ENCODE measurements at places on chromosomes 11 and 22.
A peak's percentile ranks its signal among the peaks of the same experiment; 100 is the strongest.

GRCh38 chr11:88454881-88455280, 117.3 kb upstream of the CTSC start:
- DNase-seq, result no peak

DNA sequence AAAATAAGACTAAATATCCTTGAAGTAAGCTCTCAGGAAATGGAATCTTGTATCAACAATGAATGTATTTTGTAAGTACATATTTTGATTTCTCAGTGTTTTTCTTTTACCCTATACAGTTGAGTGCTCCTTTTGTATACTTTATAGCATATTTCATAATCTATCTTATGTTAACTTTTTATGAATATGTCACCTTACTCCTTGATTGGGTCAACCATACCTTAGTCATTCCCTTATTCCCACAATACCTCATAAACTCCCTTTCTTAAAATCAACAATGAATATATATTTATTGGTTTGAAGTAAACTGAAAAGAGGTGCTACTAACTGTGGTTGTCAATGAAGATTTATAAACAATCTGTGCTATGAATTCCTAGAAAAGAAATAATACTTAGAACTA, 686.2 kb downstream of the METTL15 start:
- no peak for DNase-seq

- DNase-seq, result no peak
Observed at GRCh38 chr11:126403658-126404057, 48.2 kb downstream of the ST3GAL4 start.

DNA sequence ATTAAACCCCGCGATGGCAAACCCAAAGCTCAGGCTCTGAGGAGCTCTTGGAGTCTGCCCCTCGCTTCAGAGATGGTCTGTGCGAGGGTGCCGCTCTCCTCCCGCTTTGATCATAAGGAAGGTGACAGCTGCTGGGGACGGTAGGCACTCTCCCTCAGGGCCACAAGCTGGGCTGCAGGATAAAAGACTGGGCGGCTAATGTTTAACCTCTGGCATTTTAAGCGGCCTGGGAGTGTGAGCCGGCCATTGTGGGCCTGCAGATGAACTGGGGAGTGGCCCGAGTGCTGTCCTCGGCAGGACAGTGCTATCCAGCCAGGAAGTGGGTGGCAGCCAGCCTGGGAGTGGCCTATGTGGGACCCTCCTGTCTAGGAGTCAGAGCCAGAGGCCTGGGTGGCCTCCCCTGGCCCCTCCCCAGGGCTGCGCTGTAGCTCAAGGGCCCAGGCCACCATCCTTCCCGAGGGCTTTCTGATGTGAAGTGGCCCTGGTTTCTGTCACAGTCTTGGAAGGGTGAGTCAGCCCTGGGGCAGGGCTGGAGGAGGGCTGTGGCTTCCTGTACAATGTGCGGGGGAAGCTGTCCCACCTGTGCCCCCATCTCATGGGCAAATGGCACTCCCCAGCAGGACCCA, 58.7 kb upstream of the PRODH start:
- no peak for DNase-seq

- no peak for DNase-seq
Observed at GRCh38 chr11:119147604-119148333, 1.1 kb upstream of the ABCG4 start.

DNA sequence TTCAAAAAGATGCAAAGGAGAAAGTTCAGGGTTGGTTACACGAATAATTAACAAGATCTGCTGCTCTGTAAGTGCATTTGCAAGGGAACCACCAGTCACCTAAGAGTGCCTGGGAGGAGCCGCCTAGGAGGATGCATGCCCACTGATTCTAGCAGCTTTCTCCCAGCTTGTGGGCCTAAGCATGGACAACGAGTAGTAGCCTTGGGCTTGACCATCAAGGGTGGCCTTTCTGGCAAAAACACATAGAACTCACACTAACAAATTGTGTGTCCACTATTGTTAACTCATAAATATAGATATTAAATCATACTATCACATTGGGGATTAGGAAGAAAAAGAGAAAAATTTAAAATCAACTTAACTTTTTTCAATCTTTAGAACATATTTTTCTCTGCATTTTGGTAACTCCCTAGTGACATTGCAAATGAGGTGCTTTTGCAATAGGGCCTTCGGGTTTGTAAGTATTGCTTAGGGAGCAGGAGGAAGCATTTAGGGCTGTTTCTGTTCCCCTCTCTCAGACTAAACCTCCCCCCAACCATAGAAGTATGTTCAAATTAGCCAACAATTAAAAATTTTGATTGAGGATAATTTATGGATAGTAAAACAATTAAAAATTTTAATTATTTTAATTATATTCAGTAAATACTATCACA, 57.3 kb upstream of the CEP295 start:
- no peak for DNase-seq

DNA sequence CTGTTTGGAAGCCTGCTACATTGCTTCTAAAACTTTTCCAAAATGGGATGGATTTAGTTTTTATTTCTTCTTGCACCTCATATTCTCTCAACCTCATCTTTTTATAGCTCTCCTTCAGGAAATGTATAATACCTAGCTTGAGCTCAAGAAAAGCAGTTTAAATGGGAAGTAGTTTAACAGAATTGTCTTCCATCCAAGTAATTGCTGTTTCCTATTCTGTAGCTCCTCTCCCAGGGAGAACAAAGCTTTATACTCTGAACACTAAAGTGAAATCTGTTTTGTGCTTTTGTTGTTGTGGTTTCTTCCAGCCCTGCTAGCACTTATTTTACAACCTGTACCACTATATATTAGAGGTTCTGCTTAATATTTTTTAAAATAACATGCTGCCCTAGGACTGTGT, 83.2 kb upstream of the HORMAD2 start:
- no peak for DNase-seq

DNA sequence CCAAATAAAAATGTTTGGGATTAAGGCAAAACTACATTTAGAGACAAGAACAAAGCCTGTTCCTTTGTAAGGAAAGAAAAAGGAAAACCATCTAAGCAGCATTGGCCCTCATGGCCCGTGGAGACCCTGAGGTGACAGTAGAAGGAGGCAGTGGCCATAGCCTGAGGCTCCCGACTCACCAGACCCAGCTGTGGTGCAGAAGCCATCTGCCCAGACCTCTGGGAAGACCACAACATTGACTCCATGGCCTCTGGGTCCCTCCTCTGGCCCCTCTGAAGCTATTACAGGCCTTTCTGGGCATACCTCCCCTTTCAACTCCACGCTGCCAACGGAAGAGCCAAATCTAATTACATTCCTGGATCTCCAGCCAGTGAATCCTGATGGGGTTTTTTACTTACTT, 6.4 kb downstream of the PRAME start:
- DNase-seq, result no peak

- no peak for DNase-seq
Observed at GRCh38 chr11:13638422-13638821, 30.0 kb upstream of the FAR1 start.

DNA sequence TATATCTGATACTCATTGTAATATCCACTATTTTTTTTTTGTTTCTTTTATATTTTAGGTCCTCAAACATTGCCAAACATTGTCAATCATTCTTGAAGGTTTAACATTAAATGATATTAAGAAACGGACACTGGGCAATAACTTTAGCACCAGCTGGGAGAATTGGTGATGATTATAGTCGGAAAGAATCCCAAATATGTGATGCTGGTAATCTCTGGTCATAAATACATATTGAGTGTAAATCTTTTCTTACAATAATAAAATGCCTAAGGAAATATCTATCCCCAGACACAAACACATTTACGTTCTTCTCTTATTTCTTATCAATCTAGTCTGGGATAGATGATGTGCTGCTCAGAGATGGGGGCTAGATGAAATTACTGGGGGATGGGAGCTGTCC, 25.2 kb downstream of the OR51E2 start:
- no peak for DNase-seq

DNA sequence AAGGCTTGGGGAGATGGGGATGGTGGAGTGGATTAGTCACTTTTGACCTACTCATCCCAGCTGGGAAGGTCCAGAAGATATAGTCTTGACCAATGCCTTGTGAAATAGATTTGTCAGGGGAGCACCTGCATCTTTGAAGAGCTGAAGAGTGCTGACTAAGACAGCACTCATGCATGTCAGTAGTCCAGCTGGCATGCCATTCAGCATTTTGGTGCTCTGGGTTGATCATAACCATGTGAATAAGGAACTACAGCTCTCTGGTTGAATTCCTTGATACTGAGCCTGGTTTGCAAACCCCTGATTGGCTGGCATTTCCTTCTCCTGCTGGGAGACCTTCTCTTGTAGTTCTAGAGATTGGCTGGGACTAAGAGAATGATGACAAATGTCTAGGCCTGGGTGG, 106.8 kb upstream of the ALX4 start:
- DNase-seq, result no peak

GRCh38 chr11:119322921-119323531, 6.1 kb upstream of the MCAM start:
- DNase-seq, result no peak

- no peak for DNase-seq
Observed at GRCh38 chr11:87974797-87975196, 200.4 kb downstream of the RAB38 start.

- DNase-seq, result peak; percentile 43
Observed at GRCh38 chr22:25048659-25049647, 96.4 kb downstream of the KIAA1671 start.

GRCh38 chr22:19291218-19291579, 320 bp downstream of the CLTCL1 start:
- no peak for DNase-seq

DNA sequence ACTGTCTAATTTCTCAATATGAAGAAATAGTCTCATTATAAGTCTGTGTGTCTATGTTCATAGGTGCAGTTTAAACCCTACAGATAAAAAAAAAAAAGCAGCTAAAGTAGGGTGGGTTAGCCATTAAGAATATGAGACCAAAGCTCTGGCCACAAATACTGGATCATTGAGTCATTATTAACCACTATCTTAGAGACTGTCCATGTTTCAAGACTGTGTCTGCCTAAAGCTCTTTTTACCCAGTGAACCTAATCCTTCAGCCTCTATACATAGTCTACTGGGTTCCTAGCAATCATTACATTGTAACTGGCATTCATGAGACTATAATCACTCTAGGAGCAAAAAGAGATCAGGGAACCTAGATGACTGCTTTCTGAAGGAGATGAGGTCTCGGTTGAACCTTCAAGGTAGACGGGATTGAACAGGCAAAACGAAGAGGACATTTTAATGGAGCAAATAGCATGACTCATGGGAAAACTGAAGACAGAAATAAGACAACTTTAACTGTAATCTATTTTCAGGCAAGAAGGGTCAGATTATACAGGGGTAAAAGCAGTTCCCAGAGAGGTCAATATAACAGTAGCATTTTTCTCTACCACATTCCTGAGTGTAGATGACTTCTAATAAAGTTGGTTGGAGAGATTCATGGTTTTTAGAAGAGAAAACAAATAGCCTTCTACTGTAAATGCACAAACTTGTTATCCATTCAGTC, 64.0 kb upstream of the FIBIN start:
- no peak for DNase-seq

GRCh38 chr22:28111501-28112189, 192.6 kb upstream of the PITPNB start:
- DNase-seq, result no peak

GRCh38 chr22:49116486-49117120, 711.1 kb downstream of the BRD1 start:
- no peak for DNase-seq

DNA sequence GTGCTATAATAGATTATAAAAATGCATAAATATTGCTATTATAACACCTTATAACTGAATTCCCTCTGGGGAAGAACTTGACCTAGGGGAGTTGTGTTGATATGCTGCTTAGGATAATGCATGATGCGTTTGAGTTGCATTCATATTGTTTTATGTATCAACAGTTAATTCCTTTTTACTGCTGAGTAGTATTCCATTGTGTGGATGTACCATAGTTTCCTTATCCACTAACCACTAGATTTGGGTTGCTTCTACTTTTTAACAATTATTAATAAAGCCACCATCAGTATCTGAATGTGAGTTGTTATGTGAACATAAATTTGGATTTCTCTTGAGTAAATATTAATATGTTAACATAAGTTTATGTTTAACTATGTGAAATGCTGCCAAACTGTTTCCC, 19.7 kb upstream of the LRRC4C start:
- DNase-seq, result no peak

GRCh38 chr11:19173004-19173689, 28.6 kb downstream of the CSRP3 start:
- DNase-seq, result no peak

DNA sequence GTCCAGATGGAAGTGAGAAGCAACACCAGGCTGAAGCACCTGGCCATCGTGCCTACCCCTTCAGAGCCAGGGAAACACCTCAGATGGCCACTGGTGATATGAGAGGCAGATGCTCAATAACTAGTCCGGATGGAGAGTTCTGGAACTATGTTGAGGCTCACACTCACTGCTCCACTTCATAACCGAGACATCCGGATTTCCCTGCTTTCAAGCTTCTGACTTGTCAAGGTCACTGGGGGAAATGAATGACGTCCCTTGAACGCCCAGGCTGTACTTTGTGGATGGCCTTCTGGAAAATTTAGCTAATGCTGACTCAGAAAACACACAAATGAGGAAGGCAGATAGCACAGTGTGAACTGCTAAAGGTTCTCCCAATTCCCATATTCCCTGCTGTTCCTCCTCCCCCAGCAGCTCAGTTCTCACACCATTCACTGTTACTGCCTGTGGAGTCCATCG, at the start of gene LYVE1:
Gene LYVE1 (minus strand): TSS at position 180 of the 456 bp plus-strand sequence. CDS start 133 bp downstream, at position 47.
- no peak for DNase-seq

GRCh38 chr11:127242676-127243075, 242.1 kb upstream of the KIRREL3 start:
- DNase-seq, result no peak

- peak; percentile 37 for DNase-seq
Observed at GRCh38 chr22:36486619-36487384, 5.4 kb upstream of the TXN2 start.

- DNase-seq, result no peak
Observed at GRCh38 chr22:39185601-39186012, 33.1 kb upstream of the CBX7 start.

DNA sequence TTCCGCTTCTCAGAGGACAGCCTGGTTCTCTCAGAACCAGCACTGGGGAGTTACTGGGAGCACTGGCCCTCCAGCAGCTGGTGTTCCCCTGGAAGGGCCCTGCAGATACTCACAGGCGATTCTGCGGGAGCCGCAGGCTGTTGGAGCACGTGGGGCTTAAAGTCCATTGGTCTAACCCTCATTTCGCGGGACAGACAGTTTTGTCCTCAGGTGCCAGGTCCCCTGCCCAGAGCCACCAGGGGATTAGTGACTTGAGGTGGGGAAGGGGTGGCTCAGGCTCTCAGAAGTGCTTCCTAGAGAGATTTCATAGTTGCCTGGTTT, 53.9 kb downstream of the CACNA1I start:
- no peak for DNase-seq

- DNase-seq, result no peak
Observed at GRCh38 chr11:81359476-81359875, 1374.2 kb downstream of the FAM181B start.

- no peak for DNase-seq
Observed at GRCh38 chr22:36352803-36353507, 34.8 kb downstream of the MYH9 start.

Data from stimulated activated CD8-positive, alpha-beta memory T cell treated with anti-CD3 and anti-CD28 coated beads, Interleukin-4, amount 100 ng/mL, for 1 hour (primary cell).